ENCODE measurements at places on chromosomes 1 and 21.

DNA sequence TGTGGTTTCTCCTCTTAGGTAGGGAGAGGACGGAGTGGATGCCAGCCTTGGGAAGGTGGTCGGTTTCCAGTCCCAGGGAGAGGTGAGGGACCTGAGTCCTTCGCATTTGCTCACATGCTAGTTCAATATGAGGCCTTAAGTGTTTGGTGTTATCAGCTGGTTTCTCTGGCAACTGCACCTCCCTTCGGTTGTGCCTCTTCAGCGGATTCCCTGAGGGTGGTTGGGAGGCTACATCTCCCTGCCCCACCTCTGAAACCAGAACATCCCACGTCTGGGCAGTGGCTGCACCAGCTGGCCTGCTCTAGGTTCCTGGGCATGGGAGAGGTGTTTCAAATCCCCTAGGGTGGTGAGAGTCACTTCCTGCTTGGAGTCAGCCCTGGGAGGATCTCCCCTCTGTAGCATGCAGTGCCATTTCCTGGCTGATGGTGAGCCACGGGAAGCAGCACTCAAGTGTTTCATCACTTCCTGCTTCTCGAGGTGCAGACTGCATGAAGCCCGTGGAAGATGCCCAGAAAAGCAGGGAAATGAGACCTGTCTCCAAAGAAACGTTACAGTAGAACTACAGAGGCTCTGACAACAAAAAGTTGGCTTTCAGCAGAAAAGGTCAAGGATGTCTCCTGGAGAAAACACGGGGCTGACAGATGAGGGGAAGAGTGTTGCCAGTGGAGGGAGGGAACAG, 4.5 kb downstream of the TMEM125 start:
- DNase-seq, result peak; percentile 18

GRCh38 chr1:63892632-63893395, 119.0 kb downstream of the ROR1 start:
- DNase-seq, result peak; percentile 48

DNA sequence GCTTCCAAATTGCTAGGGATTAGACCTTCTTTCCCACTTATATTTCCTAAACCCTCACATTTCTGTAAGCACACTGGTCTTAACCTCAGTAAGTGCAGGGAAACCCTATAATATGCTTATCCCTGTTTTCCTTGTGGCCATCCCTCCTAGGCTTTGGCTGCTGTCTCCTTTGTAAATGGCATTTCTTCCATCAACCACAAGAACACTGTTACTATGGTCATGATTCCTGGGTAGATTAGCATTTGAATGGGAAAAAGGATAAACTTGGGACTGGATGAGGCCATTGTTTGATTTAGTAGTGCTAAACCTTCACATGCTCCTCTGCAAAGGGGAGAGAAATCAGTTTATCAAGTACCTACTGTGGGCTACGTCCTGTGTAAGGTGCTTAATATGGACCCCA, 16.2 kb upstream of the AGO3 start:
- no peak for DNase-seq

- peak; percentile 33 for DNase-seq
Observed at GRCh38 chr21:34367320-34367935, 3.6 kb downstream of the KCNE2 start.

- no peak for DNase-seq
Observed at GRCh38 chr21:21085206-21085605, 87.0 kb downstream of the NCAM2 start.

Measured in fibroblast of skin of left biceps (primary cell).